ENCODE measurements at places on chromosomes 11 and 22.

DNA sequence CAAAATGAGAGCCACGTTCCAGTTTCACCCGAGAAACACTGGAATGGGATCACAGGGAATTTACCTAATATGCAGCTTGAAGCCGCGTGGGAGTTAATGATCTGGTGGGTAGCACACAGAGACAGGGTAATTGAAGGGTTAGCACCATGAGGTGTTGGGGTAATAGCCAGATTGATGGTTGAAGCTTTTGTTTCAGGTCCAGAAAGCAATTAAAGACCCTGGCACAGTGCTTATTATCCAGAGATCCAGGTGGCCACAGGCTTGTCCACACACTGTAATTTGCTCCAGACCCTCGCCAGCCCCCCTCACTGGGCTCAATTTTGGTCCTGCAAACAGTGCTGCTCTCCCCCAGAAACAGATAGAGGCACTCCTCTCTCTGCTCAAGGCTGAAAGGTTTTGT is 282.5 kb upstream of the ISX start:
- no peak for DNase-seq

- no peak for DNase-seq
Observed at GRCh38 chr11:103898577-103899336, 137.7 kb upstream of the DDI1 start.

- DNase-seq: no peak
Observed at GRCh38 chr11:20327377-20327935, 36.1 kb upstream of the HTATIP2 start.

DNA sequence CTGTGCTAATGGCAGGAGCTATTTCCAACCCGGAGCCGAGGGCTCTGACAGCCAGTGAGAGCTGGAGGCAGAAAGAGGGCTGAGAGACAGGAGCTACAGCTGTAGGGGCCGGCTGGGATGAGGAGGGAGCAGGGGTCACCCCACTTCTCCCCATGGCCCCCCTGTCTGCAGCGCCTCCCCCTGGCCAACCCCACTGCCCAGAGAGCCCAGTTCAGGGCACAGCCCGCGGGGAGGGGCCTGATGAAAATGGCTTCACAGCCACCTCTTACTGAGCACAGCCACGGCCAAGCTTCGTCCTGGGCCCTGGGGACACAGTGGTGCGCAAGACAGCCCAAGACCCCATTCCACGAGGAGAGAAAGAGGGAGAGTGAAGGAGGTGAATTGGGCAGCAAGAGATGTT is 27.9 kb downstream of the RPL3 start:
- no peak for DNase-seq
